ENCODE measurements at places on chromosomes 1 and 21.

- DNase-seq = peak; percentile 33
Observed at GRCh38 chr1:10975567-10976326, 36.7 kb upstream of the TARDBP start.

- no peak for DNase-seq
Observed at GRCh38 chr1:218863987-218864386, 309.7 kb upstream of the LYPLAL1 start.

DNA sequence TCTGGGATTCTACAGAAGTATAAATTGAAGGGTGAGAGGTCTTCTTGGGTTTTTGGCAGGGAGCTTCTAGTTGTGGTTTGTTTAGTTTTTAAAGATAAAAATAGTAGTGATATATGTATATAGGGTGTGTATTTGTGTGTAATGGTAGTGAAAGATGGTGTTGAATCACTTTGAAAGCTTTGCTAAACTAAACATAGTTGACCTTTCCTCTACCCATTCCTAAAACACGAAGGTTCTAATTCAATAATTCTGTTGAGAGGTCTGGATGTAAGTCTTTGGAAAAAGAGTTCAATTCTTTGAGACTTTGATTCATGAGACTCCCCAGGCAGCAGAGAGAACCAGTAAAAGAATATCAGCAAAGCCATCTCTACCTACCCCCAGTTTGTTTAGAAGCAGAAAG, 247.9 kb upstream of the DUSP10 start:
- no peak for DNase-seq

- no peak for DNase-seq
Observed at GRCh38 chr1:42454403-42454802, 1.4 kb downstream of the ZMYND12 start.

DNA sequence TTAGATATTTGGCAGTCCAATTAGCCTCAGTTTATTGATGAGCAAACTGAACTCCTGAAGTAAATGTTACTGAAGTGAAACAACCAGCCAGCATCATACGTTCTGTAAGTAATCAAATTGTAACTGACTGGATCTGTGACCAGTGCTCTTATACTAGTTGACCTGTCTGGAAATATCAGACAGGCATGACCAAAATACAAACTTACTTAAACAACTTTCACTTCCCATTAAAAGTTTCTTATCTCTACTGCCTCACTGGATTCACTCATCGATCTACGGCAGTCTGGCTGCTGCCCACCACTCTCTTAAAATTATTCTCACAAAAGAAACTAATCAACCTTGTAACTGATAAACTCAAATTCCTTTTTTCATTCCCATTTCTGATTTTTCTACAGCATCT, 56.4 kb downstream of the WDR3 start:
- no peak for DNase-seq

GRCh38 chr1:72932025-72932424, 649.7 kb upstream of the NEGR1 start:
- no peak for DNase-seq

- no peak for DNase-seq
Observed at GRCh38 chr1:245999697-246000637, 507.1 kb downstream of the SMYD3 start.

DNA sequence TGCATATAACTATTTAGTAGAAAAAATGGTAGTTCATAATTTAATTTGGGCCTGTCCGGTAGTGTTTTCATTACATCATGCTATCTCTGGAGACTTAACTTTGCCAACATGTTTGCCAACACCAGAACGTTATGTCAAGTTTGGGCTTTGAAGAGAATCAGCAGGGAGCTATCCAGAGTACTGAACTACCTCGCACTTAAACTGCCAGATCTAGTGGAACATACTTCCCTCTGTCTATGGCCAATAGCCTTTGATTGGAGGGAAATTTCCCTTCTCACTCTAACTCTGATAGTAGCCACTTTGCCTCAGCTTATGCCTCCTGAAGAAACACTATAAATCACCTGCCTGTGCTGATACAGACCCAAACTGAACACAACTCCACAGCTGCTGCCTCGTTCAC, 10.0 kb downstream of the LRRC53 start:
- DNase-seq = peak; percentile 13

DNA sequence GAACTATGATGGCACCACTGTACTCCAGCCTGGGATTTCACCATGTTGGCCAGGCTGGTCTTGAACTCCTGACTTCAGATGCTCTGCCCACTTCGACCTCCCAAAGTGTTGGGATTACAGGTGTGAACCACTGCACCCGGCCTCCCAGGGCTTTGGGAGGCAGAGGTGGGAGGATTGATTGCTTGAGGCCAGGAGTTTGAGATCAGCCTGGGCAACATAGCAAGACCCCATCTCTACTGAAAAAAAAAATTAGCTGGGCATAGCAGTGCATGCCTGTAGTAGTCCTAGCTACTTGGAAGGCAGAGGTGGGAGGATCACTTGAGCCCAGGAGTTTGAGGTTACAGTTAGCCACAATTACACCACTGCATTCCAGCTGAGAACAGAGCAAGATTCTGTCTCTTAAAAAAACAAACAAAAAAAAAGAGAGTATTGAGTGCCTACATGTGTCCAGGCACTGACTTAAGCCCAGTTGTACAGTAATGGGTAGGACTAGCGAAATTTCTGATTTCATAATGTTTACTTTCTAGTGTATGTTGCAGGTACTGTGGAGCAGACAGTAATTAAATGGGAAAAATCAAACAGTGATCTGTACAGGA, 4.2 kb downstream of the MANEAL start:
- DNase-seq = no peak

GRCh38 chr1:92968138-92969032, 7.1 kb upstream of the DIPK1A start:
- peak; percentile 8 for DNase-seq

GRCh38 chr1:50491142-50491541, 67.9 kb upstream of the DMRTA2 start:
- no peak for DNase-seq

DNA sequence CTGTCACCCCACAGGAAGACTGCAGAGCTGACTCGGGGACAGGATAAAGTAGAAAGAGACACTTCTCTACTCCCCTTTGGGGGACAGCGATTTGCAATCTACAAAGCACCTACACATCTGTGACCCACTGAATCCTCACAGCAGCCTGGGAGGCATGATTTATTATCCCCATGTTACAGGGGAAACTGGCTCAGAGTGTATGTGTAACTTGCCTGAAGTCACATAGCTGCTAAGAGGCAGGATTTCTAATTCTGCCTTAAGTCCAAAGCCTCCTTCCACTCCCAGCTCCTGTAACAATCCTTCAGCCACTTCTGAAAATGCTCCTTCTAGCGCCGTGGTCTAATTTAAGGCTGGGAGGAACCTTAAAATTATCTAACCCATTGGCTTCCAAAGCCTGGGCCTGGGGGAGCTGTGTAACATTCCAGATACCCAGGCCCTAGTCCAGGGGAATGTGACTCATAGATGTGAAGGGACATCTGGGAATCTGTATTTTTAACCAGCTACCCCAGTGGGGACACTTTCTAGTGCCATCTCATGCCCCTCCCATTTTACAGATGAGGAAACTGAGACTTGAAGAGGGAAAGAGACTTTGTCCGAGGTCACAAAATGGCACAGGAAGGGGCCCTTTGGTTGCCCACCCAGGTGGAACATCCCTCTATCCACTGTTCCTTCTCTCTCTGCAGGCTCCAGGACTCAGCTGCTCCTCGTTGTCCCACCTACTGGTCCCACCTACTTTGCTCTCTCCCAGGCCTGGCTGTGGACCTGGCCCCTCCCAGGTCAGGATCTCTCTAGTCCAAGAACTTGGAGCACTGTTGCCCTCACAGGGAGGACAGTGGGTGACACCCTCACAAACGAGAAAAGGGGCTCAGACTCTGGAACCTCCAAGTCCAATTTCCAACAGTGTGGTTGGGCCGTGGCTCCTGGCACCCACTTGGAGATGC, 48.9 kb downstream of the AHDC1 start:
- no peak for DNase-seq

DNA sequence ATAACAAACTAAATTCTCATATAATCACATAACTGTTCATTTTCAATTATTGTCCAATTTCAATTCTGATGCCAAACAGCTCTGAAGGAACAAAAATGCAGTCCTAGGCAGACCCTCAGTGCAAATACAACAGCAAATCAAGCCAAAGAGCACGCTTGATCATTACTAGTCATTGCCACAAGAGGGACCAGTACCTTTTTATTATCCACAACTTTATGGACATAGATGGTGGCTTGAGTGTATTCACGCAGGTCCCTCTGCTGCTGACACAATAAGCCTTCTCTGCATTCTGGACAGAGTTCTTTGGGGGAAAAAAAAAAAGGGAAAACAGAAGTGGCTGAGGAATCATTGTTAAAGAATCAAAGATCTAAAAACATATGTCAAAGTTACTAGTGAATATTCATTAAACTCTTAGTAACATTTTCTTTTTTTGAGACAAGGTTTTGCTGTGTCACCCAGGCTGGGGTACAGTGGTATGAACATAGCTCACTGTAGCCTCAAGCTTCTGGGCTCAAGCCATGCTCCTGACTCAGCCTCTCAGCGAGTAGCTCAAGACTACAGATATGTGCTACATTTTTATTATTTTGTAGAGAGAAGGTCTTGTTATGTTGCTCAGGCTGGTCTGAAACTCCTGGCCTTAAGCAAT, 34.3 kb upstream of the RAP1GAP start:
- peak; percentile 52 for DNase-seq

DNA sequence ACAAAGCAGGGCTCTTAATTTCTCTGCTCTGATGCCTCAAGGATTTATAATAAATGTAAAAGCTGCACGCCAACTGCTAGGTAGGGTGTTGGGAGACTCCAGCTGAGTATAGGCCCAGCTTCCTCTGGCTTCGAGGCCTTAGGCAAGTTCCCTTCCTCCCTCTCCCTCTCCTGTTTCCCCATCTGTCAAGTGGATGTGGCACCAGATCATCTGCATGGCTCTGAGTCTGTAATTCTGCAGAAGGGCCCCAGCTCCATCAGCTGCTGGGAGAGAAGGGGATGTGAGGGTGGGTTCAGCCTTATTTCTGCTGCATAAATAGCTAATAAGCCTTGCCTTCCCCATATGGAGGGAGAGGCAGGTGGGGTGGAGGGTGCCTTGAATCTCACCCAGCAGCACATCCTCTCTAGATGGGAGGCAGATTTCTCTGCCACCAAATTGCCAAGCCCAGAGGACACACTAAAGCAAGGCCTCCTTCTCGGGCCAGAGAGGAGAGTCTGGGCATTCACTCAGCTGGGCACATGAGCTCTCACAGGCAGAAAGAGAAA, 3.8 kb downstream of the TRIM62 start:
- no peak for DNase-seq

GRCh38 chr1:94801919-94802546, 18.1 kb upstream of the SLC44A3 start:
- peak; percentile 22 for DNase-seq

DNA sequence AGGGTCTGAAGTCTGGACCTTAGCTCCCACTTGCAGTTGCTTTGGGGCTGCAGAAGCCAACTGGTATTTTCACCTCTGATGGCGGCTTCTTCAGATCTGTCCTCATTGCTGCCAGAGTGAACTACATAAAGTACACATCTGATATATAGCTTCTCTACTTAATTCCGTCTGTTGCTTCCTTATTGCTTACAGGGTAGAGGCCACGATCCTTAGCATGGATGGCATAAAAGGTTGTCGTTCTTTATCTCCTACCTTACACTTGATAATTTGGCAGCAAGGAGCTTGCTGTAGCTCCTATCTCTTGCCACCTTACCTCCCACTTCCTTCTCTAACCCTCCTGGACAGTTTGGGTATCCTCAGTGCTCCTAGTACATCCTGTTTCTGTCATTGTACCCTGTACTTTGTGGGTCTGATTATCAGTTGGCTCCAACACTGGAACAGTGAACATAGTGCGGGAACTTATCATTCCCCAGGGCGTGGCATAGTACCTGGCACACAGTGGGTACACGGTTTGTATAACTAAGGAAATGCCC, 30.9 kb upstream of the NBL1 start:
- DNase-seq = no peak

DNA sequence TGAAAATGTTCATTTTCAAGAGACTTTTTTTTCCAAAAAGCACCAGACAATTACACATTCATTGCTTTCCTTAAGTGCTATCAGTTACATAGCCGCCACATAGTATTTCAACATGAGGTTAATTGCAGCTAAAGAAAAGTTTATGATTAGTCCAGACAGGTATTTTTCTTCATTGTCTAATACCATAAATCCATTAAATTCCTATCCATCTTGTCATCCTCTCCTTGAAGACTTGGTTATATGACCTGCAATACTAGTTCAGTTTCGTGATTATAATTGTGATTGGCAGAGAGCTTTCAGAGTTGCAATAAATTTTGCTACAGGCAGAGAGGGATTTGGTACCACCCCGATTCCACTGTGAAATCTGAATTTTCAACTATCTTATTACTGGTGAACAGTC, 437.7 kb downstream of the GPATCH2 start:
- DNase-seq = no peak

DNA sequence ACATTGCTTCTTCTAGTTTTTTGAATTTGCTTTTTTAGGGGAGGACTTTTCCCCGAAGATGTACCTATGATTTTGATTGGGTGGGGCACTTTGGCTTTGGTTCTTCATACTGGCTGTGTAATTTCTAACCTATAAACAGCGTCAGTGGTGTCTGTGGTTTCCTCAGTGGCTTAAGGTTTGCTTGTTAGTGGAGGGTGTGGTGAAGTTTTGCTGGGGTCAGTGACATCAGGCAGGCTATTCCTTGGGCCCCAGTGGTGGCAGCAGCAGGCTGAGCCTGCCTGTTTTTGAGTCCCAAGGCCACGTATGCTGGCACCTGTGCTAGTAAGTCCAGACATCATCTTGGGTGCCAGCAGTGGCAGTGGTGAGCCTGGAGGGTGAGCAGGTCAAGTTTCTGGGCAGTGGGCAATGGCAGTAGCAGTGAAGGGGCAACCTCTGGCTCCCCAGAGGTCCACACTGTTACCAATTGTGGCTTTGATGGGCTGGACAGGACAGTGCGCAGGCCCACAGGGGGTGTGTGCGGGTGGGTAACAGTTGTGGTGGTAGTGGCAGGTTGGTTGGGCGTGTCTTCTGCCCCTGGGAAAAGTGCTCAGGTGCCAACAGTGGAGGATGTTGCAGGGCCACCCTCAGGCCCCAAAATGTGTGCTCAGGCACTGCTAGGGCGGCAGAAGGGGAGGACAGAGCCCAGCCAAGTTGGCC, 54.9 kb upstream of the B3GALT2 start:
- DNase-seq = no peak

- no peak for DNase-seq
Observed at GRCh38 chr1:117883616-117884015, 45.8 kb downstream of the GDAP2 start.

DNA sequence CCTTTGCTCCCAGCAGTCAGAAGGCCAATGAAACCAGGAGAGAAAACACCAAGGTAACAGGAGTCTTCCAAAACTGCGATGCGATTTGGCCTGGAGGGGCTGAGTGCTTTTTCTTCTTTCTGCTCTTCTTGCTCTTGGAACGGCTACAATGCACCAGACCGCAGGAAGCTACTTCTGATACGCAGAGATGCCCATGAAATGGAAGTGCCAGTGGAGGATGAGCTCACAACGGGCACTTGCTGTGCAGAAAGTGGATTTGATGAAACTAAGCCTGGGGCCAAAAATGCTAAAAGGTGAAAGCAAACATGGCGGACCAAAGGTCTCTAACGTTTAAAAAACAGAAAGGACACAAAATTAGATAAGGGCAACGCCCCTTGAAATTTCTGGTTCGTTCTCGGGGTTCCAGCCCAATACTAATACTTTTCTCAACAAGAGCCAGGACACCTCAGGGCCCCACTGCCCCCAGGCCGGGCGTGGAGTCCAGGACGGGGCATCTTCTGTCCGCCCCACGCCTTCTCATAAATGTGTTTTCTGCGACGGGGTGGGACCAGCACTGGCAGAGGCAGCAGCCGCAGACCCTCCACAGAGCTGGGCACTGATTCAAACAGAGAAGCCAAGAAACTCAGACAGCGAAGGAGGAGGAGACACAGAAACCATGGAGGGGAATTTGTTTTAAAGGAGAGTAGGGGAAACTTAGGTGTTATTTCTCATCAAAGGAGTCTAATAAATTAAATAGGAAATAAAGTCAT, 101.3 kb downstream of the CRYAA start:
- no peak for DNase-seq
